ENCODE measurements at places on chromosomes 3 and 15. TPM values are rescaled to one million over a fixed set of nuclear protein-coding genes. Genes with fewer than 3 reads are reported as not detected.
A peak's percentile ranks its signal among the peaks of the same experiment; 100 is the strongest.

The FOXP1 gene
- 155 TPM for total RNA-seq

- H3K4me1 ChIP-seq, result no peaks in the 10 kb centered on the region
- no peak for DNase-seq
- H3K27me3 ChIP-seq, result no peaks in the 10 kb centered on the region
- H3K27ac ChIP-seq, result no peak overlapping the region
- H3K36me3 ChIP-seq, result no peaks in the 10 kb centered on the region
- no peak overlapping the region for H3K4me3 ChIP-seq
These were observed 497.9 kb downstream of the IGSF11 start for GRCh38 chr3:118536764-118537163.

The DOCK3 gene
- 15.7 TPM for total RNA-seq

DNA sequence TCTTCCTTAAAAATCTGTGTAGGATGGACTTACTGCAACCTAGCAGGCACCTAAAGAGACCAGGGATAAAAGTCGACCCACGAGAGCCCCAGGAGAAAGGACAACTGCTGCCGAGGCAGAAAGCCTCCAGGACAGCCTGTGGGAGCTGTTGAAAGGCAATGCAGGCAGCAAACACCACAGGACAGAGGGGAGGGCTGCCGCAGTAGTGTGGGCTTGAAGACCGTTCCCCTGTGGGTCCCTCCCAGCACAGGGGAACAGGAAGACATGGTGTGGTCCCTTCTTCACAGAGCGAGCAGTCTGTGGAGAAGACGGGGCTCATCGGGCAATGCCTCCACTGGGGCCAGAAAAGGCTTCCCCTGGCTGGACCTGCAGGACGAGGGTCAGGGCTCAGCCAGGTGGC, 58.5 kb upstream of the GATA2 start:
- no peaks in the 10 kb centered on the region for H3K27me3 ChIP-seq
- no peak overlapping the region for H3K27ac ChIP-seq
- H3K4me1 ChIP-seq, result no peaks in the 10 kb centered on the region
- H3K36me3 ChIP-seq, result no peaks in the 10 kb centered on the region
- DNase-seq, result no peak
- H3K4me3 ChIP-seq, result no peak overlapping the region

- no peak for DNase-seq
- no peaks in the 10 kb centered on the region for H3K27me3 ChIP-seq
- no peak overlapping the region for H3K4me3 ChIP-seq
- no peak overlapping the region for H3K27ac ChIP-seq
- no peaks in the 10 kb centered on the region for H3K36me3 ChIP-seq
- H3K4me1 ChIP-seq, result no peaks in the 10 kb centered on the region
These were observed 50.1 kb downstream of the MAGI1 start for GRCh38 chr3:65988411-65989180.

The CATSPER2 gene
- total RNA-seq, result 6.7 TPM

The AMOTL2 gene
- 149 TPM for total RNA-seq

GRCh38 chr3:131933665-131934064, 101.1 kb downstream of the CPNE4 start:
- DNase-seq, result no peak
- no peak overlapping the region for H3K27ac ChIP-seq
- no peaks in the 10 kb centered on the region for H3K4me1 ChIP-seq
- no peaks in the 10 kb centered on the region for H3K36me3 ChIP-seq
- H3K27me3 ChIP-seq, result no peaks in the 10 kb centered on the region

DNA sequence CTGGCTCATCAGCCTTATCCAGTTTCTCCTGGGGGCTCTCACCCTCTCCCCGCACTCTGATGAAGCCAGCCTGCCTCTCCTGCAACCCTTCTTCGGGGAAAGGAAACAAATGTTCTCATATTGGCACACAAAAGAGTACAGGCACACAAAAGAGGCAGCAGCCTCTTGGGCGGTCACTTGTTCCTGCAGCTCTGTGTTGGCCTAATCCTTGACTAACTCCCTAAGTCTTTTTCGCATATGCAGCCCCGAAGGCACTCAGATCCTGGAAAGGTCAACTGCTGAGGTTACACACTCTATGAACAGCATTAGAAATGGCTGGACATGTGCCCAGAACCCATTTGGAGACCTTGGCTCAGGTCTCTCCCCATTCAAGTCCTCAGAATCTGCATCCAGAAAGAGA, 7.4 kb upstream of the CAMP start:
- H3K4me3 ChIP-seq, result no peak overlapping the region
- peak; percentile 91 for DNase-seq
- H3K27me3 ChIP-seq, result no peaks in the 10 kb centered on the region
- H3K4me1 ChIP-seq, result peaks cover 34% of the 10 kb centered on the region
- no peaks in the 10 kb centered on the region for H3K36me3 ChIP-seq
- peak overlapping the region; percentile 87 for H3K27ac ChIP-seq

GRCh38 chr3:48012659-48013058, 3.6 kb downstream of the MAP4 start:
- no peak overlapping the region for H3K4me3 ChIP-seq
- H3K4me1 ChIP-seq, result peaks cover 10% of the 10 kb centered on the region
- no peaks in the 10 kb centered on the region for H3K36me3 ChIP-seq
- H3K27ac ChIP-seq, result no peak overlapping the region

GRCh38 chr3:186361246-186361761, 730 bp downstream of the DGKG start:
- DNase-seq, result peak; percentile 20
- H3K27ac ChIP-seq, result peak overlapping the region; percentile 81
- peak overlapping the region; percentile 51 for H3K4me3 ChIP-seq
- H3K27me3 ChIP-seq, result no peaks in the 10 kb centered on the region

DNA sequence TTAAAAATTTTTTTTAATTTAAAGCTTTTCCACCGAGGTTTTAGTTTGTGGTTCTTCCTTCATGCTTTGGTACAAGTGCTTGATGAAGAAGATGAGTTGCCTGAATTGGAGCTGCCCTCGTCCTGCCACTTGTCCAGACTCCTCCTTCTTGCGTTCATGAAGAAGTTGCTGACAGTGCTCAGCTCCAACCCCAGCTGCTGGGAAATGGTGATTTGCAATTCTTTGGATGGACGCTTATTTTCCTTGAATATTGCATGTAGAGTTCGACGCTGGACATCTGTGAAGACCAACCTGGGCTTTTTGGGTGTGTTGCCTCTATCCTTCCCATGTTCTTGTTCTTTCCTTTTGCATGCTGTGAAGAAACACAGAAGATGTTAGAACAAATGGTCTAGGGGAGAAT, 32.6 kb downstream of the ONECUT1 start:
- H3K36me3 ChIP-seq, result no peaks in the 10 kb centered on the region
- no peak overlapping the region for H3K4me3 ChIP-seq
- no peak overlapping the region for H3K27ac ChIP-seq
- no peak for DNase-seq

DNA sequence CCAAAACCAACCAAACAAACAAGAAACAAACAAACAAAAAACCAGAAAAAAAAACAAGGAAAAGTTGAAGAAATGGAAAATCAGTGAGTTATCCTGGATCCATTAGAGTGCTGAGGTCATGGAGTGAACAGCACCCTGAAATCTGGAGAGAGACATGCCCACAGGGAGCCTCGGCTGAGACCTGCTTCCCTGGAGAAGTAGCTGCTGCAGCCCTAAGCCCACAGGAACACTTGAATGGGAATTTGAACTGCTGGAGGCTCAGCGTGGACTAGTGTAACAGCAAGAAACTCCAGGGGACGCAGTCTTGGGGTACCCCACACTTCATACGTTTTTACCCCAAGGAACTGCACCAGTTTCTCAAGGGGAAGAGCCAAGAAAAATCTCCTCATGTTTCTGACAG, 144.1 kb upstream of the UBE3A start:
- H3K4me1 ChIP-seq, result no peaks in the 10 kb centered on the region
- H3K36me3 ChIP-seq, result no peaks in the 10 kb centered on the region
- no peak for DNase-seq
- H3K27ac ChIP-seq, result no peak overlapping the region
- no peaks in the 10 kb centered on the region for H3K27me3 ChIP-seq

DNA sequence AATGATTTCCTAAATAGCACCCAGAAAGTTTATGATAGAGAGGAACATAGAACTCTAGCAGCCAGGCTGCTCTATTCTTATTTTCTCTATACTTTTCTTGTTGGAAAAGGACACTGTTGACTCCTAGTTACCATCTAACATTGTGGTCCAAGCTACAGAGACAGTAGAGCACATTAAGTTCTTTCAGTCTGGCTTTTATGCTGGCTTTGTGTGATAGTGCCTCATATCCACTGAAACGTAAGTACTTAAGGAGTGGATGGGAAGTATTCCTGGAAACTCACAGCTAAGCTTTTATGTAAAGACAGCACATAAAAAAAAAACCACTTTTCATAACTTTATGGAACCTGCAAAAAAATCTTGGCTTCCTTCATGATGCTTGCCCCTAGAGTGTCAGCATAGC, 480.1 kb upstream of the TPRG1 start:
- H3K36me3 ChIP-seq, result no peaks in the 10 kb centered on the region
- H3K27me3 ChIP-seq, result no peaks in the 10 kb centered on the region
- no peak overlapping the region for H3K27ac ChIP-seq
- DNase-seq, result no peak

GRCh38 chr15:99167201-99167600, 62.3 kb downstream of the SYNM start:
- DNase-seq, result no peak
- peaks cover 3% of the 10 kb centered on the region for H3K36me3 ChIP-seq
- H3K27ac ChIP-seq, result no peak overlapping the region
- no peak overlapping the region for H3K4me3 ChIP-seq
- H3K27me3 ChIP-seq, result no peaks in the 10 kb centered on the region
- peaks cover 21% of the 10 kb centered on the region for H3K4me1 ChIP-seq

GRCh38 chr3:158127250-158128219, 17.6 kb downstream of the RSRC1 start:
- no peak overlapping the region for H3K27ac ChIP-seq
- H3K36me3 ChIP-seq, result peaks cover 12% of the 10 kb centered on the region
- no peaks in the 10 kb centered on the region for H3K4me1 ChIP-seq
- no peaks in the 10 kb centered on the region for H3K27me3 ChIP-seq

The SH2D7 gene
- total RNA-seq, result not detected

GRCh38 chr3:116449546-116450350, 4.5 kb upstream of the LSAMP start:
- DNase-seq, result no peak
- H3K4me1 ChIP-seq, result no peaks in the 10 kb centered on the region
- no peaks in the 10 kb centered on the region for H3K36me3 ChIP-seq
- H3K27ac ChIP-seq, result no peak overlapping the region
- no peaks in the 10 kb centered on the region for H3K27me3 ChIP-seq

DNA sequence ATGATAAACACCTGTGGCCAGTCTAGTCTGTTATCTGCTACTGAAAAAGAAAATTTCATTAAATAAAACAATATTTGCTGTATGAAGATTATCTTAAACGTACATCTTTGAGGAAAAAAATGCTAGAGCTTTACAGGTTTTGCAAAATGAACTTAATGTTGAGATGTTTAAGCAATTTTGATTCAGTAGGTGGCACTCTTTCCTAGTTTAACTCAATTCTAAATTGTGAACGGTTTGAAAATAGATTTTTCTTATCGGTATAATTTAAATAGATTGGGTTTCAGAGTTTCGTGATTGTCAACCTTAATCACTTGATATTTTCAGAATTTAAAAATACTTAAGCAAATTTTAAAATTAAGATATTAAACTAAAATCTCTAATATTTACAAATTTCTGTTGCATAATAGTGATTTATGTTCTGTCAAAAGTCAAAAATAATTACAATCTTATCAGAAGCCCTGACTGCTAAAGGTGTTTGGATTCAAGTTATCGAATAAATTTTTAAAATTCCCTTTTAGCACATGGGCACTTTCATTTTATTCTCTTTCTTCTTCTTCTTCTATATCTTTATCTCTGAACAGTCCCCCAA, 7.0 kb upstream of the RNF111 start:
- H3K27me3 ChIP-seq, result no peaks in the 10 kb centered on the region
- no peaks in the 10 kb centered on the region for H3K36me3 ChIP-seq
- DNase-seq, result no peak

- H3K36me3 ChIP-seq, result no peaks in the 10 kb centered on the region
- peak overlapping the region; percentile 45 for H3K4me3 ChIP-seq
- no peak for DNase-seq
These were observed 2.3 kb upstream of the DLL4 start for GRCh38 chr15:40926659-40927494.

The MYRIP gene
- 7.1 TPM for total RNA-seq

The CCDC54 gene
- not detected for total RNA-seq

DNA sequence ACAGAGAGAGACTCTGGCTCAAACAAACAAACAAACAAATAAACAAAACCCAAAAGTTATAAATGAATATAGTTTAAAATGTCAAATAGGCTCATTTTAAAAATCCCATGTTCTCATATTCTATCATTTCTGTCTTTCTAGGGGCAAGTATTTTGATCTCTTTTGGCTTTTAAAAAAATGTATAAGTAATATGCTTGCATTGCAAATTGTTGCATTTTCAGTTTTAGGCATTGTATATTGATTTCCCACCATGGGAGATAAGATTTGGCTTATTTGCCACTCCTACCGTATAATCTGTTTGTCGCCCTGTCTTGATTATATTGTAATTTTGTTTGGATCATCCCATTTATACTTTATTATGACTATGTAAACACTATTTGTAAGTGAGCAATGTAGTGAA, 70.6 kb downstream of the PIAS1 start:
- H3K27ac ChIP-seq, result no peak overlapping the region
- H3K4me3 ChIP-seq, result no peak overlapping the region
- DNase-seq, result no peak
- H3K4me1 ChIP-seq, result peaks cover 10% of the 10 kb centered on the region
- no peaks in the 10 kb centered on the region for H3K27me3 ChIP-seq

The CADPS gene
- 1.6 TPM for total RNA-seq

DNA sequence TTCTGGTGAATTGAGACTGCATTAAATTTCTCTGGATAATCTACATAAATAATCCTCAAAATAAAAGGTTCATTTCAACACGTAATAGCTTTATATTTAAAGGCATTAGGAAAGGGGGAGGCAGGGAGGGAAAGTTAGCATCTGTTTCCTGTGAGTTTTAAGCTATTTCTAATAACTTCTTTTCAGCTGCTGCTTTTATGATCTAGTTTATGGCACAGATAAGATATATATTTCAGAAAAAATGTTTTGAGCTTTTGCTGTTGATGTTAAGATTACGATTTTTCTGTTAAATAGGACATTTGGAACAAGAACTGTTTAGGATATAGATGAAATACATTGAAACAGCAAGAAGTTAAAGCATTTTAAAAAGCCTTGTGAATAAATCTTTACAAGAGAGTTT, 30.0 kb downstream of the UBE2E1 start:
- no peak for DNase-seq
- H3K27me3 ChIP-seq, result no peaks in the 10 kb centered on the region
- peaks cover 21% of the 10 kb centered on the region for H3K4me1 ChIP-seq
- no peaks in the 10 kb centered on the region for H3K36me3 ChIP-seq
- no peak overlapping the region for H3K4me3 ChIP-seq

- H3K36me3 ChIP-seq, result no peaks in the 10 kb centered on the region
- DNase-seq, result no peak
- H3K4me3 ChIP-seq, result no peak overlapping the region
- peak overlapping the region; percentile 82 for H3K27ac ChIP-seq
- no peaks in the 10 kb centered on the region for H3K27me3 ChIP-seq
These were observed 30.0 kb upstream of the TRAK1 start for GRCh38 chr3:42061025-42061712.

GRCh38 chr15:77032052-77032646, 37.2 kb downstream of the PSTPIP1 start:
- DNase-seq, result no peak
- no peak overlapping the region for H3K4me3 ChIP-seq
- H3K4me1 ChIP-seq, result no peaks in the 10 kb centered on the region
- no peak overlapping the region for H3K27ac ChIP-seq

All from thyroid gland (tissue), 4 donors.